NCI-H187 treated with DMSO at 0.1 percent for 48 hours (cell line): ENCODE measurements at places on chromosomes 12 and 14.

DNA sequence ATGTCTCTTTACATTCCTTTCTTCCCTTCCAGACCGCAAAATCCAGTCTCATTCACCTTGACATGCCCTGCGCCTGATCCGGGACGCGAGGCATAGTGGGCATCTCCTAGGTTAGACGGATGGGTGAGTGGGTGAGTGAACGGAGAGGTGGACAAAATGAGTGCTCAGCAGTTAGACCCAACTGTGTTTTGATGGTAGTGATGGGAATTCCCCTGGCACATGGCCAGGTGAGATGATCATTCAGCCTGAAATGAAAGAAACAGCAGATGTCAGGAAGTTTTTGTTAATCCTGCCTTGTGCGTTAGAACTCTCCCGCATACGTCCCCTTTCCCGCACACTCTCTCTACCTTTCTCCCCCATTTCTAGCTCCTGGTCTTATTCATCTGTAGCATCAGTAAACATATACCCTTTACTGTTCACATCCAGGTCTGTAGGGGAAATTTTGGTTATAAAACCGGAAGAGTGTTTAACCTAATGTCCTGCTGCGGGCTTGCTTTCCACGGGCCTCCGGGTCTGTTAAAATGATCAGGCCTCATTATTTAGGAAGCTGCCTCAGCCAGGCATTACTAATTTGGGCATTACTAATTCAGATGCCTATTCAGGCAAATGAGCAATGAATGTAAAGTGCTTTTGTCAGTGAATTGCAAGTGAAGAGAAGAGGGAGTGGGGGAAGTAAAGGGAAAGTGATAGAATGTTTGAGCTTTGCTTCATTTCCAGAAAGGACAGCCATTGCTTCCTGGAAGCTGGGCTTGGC lies 172.8 kb downstream of the ETV6 start:
- DNase-seq, result no peak

DNA sequence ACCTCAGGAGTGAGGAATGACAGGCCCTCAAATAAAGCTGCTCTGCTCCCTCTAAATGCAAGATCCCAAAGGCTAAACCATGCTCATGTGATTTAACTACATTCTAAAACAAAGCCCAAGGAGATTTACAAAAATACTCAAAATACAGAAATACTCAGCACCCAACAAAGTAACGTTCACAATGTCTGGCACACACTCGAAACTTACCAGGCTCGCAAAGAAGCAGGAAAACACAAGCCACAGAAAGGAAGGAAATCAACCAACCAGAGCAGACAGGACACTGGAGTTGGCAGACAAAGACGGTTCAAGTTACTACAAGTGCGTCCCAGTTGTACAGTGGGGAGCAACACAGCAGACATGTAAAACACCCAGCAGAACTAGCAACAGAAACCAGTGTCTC lies 33.4 kb downstream of the STX2 start:
- no peak for DNase-seq

GRCh38 chr12:64521833-64522232 lies 69.9 kb downstream of the TBK1 start:
- DNase-seq, result no peak

- no peak for DNase-seq
These were observed 125.7 kb downstream of the TSPAN9 start for GRCh38 chr12:3202734-3203446.

DNA sequence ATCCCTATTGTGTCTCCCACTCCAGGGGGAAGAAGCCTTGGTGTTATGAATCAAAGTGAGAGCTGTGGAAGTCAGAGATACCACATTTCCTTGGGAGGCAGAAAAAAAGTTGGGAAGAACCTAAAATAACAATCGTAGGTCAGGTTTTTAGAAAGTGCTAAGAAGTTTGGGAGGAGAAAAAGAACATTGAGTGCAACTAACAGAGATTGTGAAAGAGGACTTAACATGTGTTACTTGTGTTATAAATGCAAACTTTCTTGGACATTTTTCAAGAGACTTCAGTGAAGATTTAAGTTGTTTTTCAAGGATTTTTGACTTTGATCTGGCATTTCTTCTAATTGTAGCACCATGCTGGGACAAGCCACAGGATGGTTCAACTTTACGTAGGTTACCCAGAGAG lies 7.8 kb upstream of the ERP27 start:
- DNase-seq, result no peak

- no peak for DNase-seq
These were observed 21.8 kb downstream of the WNK1 start for GRCh38 chr12:774051-774614.

DNA sequence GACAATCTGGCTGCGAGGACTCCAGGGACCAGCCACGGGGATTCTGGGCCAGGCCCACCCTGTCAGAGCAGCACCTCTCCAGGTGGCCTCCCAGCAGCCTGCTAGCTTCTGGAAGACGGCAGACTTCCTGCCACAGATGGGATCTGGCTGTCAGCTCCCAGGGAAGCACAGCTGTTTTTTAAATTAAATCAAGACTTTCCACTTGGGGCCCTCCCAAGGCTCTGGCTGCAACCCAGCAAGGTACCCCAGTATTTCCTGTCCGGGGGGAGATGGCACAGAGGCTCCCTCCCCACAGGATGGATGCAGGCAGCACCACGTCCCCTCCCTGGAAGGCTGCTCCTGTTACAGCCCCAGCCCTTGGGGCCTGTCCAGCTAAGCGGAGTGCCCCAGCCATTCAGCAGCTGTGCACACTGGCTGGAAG lies 56.9 kb downstream of the ACTN1 start:
- no peak for DNase-seq

GRCh38 chr12:27344246-27344645 lies 11.6 kb downstream of the BMAL2 start:
- no peak for DNase-seq

DNA sequence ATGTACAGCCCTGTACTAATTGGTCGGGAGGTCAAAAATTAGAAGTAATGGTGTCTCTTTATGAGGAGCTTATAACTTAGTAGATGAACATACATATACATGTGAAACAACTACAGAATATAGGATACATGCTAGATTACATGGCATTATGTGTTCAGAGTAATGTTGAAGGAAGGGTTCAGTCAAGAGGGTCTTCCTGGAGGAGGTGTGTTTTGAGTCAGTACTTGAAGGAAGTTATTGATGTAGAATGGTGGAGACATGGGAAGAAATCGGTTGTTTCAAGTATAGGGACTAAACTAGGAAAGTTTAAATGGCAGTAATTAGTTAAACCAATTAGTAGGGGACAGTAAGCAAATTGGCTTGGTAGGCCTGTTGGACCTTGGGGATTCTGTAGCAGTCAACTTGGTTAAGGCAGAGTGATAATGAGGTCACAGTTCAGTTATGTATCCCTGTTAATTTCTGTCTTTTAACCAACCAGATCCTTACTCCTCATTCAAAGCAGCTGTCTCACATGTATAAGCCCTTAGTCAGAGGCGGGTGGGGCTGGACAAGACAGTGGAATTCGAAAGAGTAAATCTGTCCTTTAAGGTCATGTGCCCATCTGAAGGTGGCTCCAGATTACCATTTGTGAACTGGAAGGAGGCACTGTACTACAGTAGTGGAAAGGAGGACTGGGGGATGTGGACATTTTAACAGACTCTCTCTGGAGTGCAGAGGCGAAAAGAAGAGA lies 3.5 kb upstream of the ANKRD52 start:
- no peak for DNase-seq

DNA sequence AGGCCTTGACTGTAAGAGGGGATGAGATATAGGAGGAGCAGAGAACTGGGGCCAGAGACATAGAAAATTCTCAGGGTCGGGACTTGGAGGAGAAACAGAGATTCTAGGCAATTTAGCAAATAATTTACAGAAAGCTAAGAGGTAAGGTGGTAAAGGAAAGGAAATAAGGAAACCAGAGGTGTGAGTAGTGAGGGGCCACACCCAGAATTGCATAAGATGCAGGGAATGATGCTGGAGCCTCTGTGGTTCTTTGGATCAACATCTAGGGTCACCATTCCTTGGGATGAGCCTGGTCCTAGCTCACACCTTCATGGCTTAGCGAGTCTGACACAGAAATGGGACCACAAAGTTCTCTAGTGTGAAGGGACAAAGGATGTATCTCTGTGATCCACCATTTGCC lies 949 bp upstream of the SDR9C7 start:
- no peak for DNase-seq

DNA sequence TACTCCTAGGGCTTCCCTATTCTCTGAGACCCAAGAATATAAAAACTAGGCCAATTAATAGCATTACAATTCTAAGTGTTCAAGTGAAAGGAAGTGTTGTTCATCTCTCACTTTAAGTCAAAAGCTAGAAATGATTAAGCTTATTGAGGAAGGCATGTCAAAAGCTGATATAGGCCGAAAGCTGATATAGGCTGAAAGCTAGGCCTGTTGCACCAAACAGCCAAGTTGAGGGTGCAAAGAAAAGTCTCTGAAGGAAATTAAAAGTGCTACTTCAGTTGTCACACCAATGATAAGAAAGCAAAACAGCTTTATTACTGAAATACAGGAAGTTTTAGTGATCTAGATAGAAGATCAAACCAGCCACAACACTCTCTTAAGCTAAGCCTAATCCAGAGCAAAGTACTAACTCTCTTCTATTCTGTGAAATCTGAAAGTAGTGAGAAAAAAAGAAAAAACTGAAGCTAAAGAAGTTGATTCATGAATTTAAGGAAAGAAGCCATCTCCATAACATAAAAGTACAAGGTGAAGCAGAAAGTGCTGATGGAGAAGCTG lies 68.9 kb downstream of the SLC6A15 start:
- DNase-seq, result no peak
